NCI-H187 (cell line): ENCODE measurements at places on chromosomes 5 and 9.
A peak's percentile ranks its signal among the peaks of the same experiment; 100 is the strongest.

DNA sequence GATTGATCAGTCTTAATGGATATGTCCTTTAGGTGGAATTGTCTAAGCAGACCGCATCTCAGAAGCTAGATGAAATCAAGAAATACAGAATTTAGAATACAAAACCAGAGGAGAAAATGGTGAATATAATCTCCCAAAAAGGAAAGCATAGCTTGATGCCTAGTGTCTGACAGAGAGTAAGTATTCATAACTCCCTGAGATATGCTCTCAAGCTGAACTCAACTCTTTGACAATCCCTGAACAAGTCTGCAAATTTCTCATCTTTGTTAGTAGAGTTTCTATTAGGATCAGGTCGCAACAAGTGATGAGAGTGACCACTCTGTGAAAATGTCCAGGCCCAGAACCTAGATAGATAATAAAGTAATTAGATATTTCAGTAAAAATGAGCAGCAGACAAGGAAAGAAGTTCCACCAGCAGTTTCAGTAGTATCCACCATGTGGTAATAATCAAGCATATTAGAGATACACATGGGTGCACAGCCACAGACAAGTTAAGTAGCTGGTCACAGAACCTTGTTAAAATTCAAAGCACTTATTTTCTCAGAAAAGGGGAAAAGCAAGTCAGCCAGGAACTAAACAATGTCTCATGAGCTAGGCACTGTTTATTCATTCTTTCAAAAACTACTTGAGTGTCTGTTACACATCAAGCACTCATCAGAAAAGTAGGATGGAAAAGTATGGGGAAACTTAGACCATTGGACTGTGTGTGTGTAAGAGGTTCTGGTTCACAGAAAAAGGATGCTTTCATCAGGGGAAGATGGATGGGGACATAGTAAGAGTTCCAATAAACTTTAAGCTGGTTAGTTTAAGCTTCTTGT is 481.5 kb upstream of the TUSC1 start:
- no peak for DNase-seq

- no peak for DNase-seq
These were observed 565.7 kb upstream of the FTMT start for GRCh38 chr5:121285801-121286521.

DNA sequence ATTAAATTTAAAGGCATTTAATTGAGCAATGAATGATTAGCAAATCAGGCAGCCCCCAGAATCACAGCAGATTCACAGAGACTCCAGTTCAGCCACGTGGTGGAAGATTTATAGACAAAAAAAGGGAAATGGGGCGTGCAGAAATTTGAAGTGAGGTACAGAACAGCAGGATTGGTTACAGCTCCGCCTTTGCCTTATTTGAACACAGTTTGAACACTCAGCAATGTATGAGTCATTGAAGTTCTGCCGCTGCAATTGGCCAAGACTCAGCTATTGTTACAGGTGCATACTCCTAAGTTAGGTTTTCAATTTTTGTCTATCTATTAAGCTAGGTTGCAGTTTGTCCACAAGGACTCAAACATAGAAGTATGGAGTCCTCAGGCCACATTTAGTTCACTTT is 157.7 kb upstream of the SLC12A2 start:
- DNase-seq: no peak

- DNase-seq: no peak
These were observed 352.5 kb upstream of the C9orf72 start for GRCh38 chr9:27925815-27926214.

- DNase-seq: no peak
These were observed 155.4 kb downstream of the RGS3 start for GRCh38 chr9:113618836-113619490.

DNA sequence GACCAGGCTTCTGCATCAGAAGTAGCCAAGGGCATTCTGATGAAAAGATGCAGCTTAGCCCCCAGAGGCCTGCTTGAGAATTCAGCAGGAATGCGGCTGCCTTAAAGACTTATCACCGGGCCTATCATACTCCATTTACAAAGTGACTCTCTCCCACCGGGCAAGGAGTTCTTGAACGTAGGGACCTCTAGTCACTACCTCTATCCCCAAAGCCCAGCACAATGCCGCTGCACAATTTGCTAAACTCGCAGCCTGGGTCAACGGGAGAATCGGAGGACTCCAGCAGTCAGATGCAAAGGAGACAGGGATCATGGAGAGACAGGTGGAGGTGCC is 661 bp downstream of the PDCL start:
- no peak for DNase-seq

DNA sequence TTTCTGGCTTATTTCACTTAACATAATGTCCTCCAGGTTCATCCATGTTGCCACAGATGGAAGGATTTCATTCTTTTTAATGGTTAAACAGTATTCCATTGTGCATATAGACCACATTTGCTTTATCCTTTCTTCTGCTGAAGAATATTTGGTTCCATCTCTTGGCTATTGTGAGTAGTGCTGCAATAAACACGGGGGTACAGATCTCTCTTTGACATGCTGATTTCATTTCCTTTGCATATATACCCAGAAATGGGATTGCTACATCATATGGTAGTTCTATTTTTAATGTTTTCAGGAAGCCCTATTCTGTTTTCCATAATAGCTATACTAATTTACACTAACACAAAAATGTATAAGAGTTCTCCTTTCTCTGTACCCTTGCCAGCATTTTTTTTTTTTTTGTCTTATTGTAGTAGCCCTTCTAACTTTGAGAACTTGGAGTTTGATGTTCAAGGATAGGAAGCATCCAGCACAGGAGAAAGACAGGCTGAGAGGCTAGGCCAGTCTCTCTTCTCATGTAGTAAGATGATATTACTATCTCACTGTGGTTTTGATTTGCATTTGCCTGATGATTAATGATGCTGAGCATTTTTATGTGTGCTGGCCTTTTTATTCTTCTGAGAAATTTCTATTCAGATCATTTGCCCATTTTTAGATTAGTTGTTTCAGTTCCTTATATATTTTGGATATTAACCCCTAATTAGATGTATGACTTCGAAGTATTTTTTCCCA is 592.2 kb upstream of the ZNF608 start:
- no peak for DNase-seq

DNA sequence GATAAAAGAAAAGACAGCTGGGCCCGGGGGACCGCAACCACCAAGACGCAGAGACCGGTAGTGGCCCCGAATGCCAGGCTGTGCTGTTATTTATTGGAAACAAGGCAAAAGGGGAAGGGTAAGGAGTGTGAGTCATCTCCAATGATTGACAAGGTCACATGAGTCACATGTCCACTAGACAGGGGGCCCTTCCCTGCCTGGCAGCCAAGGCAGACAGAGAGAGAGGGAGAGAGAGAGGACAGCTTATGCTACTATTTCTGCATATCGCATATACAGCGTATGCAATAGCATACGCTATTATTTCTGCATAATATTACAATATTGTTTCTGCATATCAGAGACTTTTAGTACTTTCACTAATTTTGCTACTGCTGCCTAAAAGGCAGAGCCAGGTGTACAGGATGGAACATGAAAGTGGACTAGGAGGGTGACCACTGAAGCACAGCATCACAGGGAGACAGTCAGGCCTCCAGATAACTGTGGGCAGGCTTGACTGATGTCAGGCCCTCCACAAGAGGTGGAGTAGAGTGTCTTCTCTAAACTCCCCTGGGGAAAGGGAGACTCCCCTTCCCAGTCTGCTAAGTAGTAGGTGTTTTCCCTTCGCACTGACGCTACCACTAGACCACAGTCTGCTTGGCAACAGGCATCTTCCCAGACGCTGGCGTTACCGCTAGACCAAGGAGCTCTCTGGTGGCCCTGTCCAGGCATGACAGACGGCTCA is 50.3 kb downstream of the RFX3 start:
- DNase-seq: no peak

GRCh38 chr5:181047288-181047687 is 7.2 kb downstream of the BTNL9 start:
- DNase-seq: no peak

DNA sequence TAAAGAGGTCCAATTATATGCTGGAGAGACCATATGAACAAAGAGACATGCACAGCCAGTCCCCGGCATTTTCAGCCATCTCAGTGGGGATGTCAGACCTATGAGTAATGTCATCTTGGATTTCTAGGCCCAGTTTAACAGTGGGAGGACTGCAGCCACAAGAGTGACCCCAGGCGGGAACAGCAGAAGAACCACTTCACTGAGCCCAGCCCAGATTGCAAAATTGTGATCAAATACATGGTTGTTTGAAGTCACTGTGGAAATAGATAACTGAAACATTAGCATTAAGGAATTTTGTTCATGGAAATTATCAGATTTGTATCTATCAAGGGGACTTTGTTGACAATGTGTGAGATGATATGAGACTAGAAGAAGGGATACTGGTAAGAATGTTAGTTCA is 42.1 kb upstream of the C9orf57 start:
- no peak for DNase-seq

GRCh38 chr9:126628969-126629674 is 15.4 kb downstream of the LMX1B start:
- DNase-seq: no peak

- no peak for DNase-seq
These were observed 54.7 kb downstream of the PLK2 start for GRCh38 chr5:58405175-58405574.

- no peak for DNase-seq
These were observed 670 bp downstream of the UGT3A1 start for GRCh38 chr5:35990520-35990919.

GRCh38 chr5:180084638-180085561 is 13.3 kb upstream of the RNF130 start:
- DNase-seq: peak; percentile 32

- DNase-seq: no peak
These were observed 2.8 kb downstream of the SCAI start for GRCh38 chr9:125140576-125140975.

- no peak for DNase-seq
These were observed 165.0 kb downstream of the DROSHA start for GRCh38 chr5:31366941-31367340.

DNA sequence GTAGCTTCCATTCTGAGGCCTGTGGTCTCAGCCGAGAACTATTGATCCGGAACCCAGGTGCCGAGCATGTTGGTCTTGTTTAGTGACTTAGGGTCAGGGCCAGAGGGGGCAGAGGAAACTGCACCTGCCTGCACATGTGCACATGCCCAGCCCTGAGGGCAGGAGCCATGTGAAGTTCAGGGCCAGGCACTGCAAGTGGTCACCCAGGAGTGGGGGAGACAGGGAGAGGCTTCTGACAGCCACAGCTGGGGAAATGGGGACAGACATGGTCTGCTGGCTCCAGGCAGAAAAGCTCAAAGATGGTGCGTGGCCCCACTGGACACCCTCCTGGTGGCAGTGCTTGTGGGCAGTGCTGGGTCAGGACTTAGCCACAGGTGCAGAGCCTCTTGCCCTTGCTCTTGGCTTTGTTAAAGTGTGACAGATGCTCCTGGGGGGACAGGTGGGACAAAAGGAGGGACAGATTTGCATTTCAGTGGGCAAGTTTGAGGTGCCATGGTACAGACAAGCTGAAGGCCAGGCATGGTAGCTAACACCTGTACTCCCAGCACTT is 134.4 kb downstream of the CACNA1B start:
- DNase-seq: no peak

- DNase-seq: peak; percentile 25
These were observed 21.7 kb downstream of the F2RL2 start for GRCh38 chr5:76601470-76601869.

DNA sequence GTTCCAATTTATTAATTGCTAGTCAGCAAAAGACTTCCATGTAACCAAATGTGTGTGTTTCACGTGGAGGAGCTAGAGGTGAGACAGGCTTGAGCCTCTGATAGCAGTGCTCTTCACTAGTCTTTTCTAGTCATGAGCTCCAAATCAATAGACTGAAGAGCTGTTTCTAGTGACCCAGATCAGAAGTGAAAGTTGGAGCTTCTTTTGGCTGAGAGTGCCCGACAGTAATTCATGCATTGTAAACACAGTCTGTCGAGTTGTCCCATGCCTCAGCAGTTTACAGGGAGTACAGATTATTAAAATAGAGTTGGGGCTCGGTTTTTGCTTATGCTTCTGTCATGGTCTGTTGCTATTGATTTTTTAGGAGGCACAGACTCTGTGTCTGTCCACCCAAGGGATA is 793.1 kb downstream of the DTWD2 start:
- DNase-seq: no peak

DNA sequence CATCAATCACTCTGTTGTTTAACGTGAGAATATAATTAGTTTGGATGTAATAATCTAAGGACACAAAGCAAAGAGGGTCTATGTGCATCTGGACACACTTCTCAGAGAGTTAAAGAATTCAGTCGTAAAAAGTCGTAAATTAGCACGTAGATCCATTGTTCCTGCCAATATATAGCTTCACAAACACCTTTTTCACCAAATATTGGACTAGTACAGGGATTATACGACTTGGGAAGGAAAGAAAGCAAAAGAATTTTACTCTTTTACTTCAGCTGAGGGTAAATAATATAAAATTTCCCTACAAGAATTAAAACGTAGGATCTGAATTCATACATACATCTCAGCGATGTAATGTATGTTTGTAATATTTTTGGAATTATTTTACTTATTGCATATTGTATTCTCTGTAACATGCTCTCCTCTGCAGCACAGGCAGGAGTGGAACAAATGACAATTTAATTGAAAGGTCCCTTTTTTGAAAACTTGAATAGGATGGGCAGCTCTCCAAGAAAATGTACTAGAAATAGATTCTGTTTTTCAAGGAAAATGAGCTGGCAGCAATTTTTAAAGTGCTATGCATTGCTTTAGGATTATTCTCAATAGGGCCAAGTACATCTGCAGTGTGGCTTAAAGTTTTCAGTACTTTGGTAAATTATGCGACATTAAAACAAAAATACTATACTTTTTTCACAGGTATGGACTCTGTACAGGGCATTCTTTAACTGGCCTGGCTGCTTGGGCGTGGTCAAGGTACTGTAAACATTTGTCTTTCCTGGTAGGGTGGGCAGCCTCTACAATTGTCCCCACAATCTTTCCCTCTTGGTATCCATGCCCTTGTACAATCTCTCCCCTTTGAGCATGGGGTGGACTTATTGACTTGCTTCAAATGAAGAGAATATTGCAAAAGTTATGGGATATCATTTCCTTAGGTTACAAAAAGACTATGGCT is 39.7 kb upstream of the HSD17B4 start:
- DNase-seq: no peak

DNA sequence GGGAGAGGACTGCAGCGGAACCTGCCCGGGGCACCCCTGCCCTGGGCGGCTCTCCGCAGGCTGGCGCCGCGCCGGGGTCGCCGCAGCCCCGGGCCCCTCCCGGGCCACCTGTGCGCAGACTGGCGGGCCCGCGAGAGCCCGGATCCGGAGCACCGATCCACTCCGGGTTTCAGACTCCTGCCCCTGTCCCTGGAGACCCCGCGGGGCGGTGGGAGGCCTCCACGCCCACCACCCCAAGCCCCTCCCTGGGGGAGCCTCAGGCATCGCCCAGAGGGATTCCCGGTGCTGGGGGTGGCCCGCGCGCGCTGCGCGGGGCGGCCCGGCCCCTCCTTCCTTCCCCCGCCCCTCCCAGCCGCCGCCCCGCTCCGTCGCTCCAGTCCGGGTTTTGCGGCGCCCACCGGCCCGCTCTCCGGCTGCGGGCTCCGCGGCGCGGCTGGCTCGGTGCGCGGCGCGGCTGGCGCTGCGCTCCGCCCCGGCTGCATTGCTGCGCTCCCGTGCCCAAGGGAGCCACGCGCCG is at the start of gene UNC5A:
Gene UNC5A (plus strand): TSS at position 479 of the 517 bp plus-strand sequence. CDS start 192 bp downstream, outside the sequence.
- DNase-seq: peak; percentile 49
